Activated naive CD8-positive, alpha-beta T cell treated with anti-CD3 and anti-CD28 coated beads, Interleukin-2, amount 10 ng/mL, durations not matched to agents 7 days and 5 days (primary cell): ENCODE measurements at places on chromosomes 11 and 22.

DNA sequence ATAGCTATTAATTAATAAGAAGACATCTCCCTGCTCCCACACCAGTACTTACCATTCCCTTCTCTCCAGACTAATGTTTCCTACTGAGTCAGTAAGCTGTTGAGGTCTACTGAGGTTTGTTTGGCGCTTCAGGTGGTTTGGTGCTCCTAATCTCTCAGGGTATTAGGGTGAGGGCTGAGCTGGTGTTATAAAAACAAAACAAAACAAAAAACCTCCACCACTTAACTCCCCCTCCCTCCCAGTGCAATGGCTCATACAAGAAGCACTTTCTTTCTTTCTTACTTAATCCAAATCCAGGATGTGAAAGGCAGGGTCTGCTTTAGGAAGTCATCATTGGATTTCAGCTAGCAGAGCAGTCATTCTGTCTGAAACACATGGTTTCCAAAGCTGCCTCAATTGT lies 15.3 kb downstream of the CSTPP1 start:
- no peak for DNase-seq

- no peak for DNase-seq
These were observed 46.3 kb downstream of the GAB2 start for GRCh38 chr11:78371221-78371891.

DNA sequence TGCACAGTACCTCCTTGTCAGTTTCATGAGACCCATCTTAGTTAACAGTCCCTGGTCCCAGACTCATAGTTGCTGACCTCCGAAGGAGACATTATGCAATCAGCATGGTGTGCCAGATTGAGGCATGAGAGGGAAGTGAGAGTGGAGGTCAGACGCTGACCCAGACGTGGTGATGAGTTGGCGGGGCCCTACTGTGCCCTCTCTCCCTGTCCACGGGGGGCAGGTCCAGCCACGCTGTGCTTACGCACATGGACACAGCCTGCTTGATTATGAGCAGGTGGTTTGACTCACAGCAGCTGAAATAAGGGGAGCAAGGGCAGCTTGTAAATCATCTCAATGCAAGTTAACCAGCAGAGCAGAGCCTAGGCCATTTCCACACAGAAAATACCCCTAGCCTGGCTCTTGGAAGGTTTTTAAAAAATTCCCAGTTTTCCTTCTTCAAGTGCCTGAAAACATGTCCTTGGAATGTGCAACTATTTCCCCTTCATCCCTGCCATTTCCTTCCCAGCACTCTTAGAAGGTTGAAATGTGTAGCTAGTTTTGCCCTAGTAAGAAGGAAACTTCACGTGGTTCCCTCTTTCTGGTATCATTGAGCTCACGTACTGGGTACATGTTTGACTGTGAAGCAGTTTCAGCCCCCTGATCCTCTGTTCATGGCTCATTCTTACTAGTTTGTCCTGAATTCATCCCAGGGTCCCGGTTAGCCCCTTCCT lies 122.6 kb upstream of the SORL1-AS1 start:
- no peak for DNase-seq

- no peak for DNase-seq
These were observed 38.4 kb upstream of the CLMP start for GRCh38 chr11:123233280-123233974.

- no peak for DNase-seq
These were observed 14.6 kb downstream of the NAV2 start for GRCh38 chr11:19727246-19727645.

DNA sequence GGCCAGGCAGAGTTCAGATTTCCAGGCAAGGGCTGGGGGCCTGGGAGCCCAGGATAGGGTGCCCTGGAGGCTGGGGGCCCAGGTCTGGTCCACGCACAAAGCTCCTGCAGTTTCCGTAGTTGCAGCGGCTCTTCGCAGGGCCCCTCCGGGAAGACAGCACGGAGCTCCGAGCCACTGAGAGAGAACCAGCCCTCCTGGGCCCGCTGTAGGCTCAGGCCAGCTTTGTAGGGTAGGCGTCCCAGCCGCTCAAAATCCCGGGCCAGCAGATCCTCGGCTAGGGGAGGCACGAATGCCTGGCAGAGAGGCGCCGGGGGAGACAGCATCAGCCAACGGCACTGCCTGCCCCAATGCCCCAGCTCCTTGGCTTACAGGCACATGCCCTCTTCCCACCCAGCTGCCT lies 23.6 kb upstream of the PDE2A start:
- DNase-seq, result no peak

GRCh38 chr11:17753153-17753552 lies 18.6 kb downstream of the KCNC1 start:
- no peak for DNase-seq

- DNase-seq, result no peak
These were observed at the start of gene OR51A7 for GRCh38 chr11:4903484-4903883. Gene OR51A7, plus strand, starts transcription at chr11:4903783. Its CDS starts 3,587 bp downstream, at chr11:4907370.

GRCh38 chr11:57487920-57488659 lies 27.4 kb downstream of the SLC43A1 start:
- no peak for DNase-seq

DNA sequence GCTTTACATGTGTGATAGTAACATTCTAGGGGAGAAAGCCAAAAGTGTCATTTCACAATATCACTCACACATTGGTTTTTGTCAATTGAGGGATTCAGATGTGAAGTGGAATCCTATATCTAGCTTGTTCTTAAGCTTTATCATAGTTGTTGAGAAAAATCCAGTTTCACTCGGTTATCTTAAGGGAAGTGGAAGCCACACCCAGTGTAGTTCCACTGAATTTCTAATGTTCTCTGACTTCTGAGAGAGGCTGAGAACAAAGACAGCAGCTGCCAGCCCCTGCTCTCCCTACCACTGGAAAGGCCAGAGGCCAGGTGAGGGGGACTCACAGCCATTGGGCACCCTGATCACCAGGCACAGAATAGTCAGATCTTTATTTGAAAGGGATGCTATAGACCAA lies 53.7 kb downstream of the THAP12 start:
- DNase-seq, result no peak

DNA sequence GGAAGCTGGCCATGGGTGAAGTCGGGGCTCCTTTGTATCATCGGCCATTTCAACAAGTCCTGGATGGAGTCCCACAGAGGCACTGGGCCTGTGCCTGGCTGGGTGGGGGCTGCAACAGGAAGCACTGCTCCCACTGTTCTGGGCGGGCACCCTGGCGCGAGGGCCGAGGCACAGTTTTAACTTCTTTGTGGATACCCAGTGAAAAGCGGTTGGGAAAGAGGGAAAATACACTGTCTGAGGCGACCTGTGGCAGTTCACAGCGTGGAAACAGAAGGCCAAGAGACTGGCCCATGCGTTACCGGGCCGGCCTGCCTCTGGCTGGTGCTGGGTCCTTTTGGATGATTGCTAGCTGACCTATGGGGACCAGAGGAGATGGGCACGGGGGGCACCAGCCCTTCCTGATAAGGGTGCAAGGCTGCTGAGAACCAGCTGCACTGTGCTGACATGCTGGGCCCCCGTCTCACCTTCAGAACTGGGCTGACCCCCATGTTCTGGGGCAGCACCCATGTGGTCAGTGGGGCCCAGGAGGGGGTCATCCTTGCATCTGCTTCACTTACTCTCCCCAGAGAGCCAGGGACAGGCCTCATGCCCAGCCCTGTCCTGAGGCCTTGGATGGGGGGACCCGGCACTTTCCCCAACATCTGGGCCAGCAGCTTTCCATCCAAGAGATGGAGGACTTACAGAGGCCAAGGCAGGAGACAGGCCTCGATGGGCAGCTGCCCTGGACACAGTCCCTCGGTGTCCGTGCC lies 4.2 kb downstream of the OVOL1 start:
- DNase-seq, result no peak

- DNase-seq, result no peak
These were observed 40.5 kb downstream of the MTMR2 start for GRCh38 chr11:95883381-95883780.

GRCh38 chr11:58647866-58648265 lies 25.4 kb downstream of the CNTF start:
- DNase-seq, result no peak

DNA sequence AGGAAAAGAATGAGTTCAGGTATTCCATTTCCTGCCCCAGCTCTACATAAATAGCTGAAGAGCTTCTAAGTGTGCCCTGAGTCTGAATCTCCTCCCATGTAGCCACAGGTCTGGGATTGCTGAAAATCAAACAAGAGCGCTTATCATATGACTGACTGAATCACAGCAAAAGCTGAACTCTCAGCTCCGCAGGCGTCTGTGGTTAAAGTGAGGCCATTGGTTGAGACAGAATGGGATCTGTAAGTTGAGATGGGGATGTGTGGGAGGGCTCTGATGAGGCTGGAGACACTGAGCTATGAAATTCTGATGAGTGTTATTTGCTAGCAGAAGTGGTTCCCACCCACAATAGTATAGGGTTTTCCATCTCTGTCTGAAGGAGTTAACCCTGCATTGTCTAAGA lies 637.0 kb downstream of the OPCML start:
- DNase-seq, result no peak

- no peak for DNase-seq
These were observed 38.3 kb upstream of the IGSF9B start for GRCh38 chr11:133995066-133995465.

GRCh38 chr11:115317277-115318185 lies 186.7 kb downstream of the CADM1 start:
- no peak for DNase-seq

GRCh38 chr11:94576306-94576705 lies 9.1 kb downstream of the PIWIL4 start:
- no peak for DNase-seq

GRCh38 chr22:49214976-49215375 lies 612.7 kb downstream of the BRD1 start:
- no peak for DNase-seq

DNA sequence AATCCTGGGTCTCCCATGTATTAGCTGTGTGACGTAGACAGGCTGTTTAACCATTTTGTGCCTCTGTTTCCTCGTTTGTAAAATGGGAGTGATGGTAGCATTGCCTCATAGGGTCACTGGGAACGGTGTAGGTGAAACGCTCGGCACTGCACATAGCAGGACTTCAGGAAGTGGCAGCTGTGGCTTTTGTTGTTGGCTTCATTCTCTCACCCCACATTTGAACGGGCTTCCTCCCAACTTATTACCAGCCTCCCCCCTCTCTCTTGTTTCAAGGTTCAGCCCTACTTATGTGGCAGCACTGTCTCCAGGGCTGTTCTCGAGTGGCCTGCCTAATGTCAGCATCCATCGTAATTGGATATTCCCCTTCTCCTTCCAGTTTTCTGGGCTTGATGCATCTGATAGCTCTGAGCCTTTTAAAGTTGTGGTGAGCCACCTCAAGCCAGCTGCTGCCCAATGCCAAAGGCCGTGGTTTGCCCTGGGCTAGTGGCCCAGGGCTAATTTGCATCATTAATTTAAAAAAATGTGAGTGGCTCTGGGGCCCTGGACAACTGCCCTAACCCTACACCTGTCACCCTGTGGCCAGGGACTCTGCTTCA lies 217.8 kb upstream of the TBCEL start:
- no peak for DNase-seq

DNA sequence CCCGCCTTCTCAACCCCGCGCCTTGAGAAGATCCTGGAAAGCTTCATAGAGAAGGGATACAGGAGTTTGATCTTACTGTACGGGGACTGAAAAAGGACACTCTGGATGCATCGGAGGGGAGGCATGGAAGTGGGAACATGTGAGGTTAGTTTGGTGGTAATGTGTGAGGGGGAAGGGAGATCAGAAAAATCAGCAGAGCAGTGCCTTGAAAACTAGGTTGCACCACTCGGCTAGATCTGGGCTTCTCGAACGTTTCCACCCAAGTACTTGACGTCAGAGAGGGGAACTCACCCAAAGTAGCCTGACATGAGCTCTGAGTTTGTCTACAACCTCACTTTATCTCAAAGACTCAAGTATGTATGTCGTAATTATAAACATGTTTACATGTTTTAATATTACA lies 14.5 kb downstream of the USP35 start:
- DNase-seq, result peak; percentile 43

- DNase-seq, result no peak
These were observed 125.2 kb downstream of the LRRC4C start for GRCh38 chr11:41334007-41334933.

- no peak for DNase-seq
These were observed 38.5 kb downstream of the PAMR1 start for GRCh38 chr11:35486934-35487333.

DNA sequence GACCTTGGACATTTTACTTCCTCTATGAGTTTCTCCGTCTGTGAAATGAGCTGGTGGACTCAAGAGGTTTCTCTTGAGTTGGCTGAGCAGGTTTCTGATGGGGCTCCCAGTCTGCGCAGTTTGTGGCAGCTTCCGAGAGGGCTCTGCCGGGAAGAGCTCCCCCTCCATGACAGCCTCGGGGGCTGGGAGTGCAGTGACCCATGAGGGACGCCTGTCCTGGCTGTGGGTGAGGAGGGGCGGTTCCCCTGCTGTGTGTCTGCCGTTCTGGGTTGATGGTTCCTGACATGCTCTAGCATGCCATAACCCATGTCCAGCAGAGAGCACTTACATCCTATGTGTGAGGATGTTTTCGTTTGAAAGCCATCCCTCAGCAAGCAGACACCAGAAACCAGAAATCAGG lies 14.8 kb downstream of the CSF2RB start:
- no peak for DNase-seq

DNA sequence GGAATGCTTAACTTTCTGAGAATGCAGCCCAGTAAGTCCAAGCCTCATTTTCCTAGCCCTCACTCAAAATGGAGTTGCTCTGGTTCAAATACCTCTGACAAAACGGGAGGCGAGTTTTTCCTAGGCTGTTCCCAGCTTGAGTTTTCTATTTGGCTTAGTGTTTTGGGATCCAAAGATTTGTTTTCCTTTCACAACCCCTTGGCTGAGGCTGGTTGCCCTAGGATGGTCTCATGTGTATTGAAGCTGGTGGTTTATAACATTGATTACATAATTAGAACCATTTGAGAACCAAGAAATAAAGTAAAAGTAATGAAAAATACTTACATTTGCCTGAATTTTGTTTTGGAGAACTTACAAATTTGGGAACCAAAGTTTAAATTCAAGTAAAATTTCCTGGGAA lies 611.1 kb upstream of the LUZP2 start:
- DNase-seq, result no peak

DNA sequence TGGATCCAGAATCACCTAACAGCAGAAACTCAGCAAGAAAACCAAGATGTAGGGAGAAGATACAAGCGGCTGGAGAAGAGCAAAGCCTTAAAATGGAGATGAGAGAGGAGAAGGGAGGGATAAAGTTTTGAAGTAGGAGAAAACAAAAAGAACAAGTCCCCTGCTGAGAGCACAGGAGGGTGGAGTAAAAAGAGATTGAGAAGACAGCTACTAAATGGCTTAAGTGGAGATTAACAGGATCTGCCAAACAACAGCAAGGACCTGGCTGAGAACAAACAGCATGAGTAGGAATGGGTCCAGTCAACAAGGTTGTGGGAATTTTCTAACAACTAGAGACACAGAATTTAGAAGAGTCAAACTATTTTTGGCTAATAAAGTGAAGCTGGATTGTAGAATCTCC lies 18.1 kb downstream of the BTG4 start:
- no peak for DNase-seq

DNA sequence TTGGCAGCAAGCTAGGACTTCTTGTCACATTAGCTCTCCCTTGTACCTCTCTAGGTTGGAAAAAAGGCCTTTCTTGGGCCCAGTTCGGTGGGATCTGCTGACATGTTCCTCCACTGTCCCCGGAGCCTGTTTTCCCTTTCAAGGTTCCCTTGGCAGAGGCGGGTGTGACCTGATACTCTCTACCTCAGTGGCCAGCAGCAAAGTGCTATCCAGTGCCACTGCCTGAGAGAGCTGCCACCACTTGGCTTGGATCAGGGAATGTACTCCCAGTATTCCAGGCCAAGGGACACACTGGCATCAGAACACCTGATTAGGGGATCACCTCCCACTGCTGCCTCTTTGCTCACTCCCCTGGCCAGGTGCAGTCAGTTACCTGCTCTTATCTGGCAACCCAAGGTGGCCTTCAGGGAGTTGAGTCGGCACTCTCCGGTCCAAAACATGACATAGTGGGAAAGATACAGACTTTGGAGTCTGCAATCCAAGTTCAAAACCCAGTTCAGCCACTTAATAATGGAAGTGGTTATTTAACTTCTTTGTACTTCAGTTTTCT lies 17.8 kb upstream of the NAV2 start:
- no peak for DNase-seq
